ENCODE measurements at places on chromosomes 1 and 21.

- no peak for DNase-seq
These were observed 46.9 kb downstream of the L1TD1 start for GRCh38 chr1:62241371-62242131.

DNA sequence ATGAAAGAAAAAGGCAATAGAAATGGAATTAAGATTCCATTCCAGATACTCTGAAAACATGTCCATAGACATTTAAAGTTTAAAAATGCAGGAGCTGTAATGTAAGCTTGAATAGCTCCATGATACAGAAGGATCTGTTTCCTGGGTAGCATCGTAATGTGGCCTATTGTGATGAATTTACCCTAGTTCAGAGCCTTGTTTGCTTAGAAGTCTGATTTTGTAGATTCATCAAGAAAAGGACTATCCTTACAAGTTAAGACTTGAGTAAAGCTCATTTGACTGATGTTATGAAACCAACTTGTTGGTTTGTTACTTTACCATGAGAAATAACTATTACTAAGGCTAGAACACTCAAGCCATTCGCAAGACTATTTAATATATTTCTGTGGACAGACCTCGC lies 55.5 kb downstream of the KIF1B start:
- DNase-seq: no peak

- no peak for DNase-seq
These were observed 50.8 kb downstream of the TGFB2 start for GRCh38 chr1:218395916-218396315.

DNA sequence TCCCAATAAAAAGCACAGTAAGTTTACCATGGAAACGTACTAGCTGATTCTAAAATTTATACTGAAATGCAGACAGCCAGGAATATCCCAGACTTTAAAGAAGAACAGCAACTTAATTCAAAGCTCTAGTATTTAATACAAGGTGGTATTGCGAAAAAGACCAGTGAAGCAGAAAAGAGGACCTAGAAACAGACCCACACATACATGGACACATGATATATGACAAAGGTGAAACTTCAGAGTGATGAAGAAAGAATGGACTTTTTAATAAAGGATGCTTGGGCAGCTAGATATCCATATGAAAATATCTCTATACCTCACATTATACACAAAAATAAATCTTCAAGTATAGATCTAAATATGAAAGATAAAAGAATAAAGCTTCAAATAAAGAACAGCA lies 62.6 kb downstream of the COP1 start:
- no peak for DNase-seq

GRCh38 chr1:55597910-55598309 lies 382.7 kb upstream of the USP24 start:
- no peak for DNase-seq

DNA sequence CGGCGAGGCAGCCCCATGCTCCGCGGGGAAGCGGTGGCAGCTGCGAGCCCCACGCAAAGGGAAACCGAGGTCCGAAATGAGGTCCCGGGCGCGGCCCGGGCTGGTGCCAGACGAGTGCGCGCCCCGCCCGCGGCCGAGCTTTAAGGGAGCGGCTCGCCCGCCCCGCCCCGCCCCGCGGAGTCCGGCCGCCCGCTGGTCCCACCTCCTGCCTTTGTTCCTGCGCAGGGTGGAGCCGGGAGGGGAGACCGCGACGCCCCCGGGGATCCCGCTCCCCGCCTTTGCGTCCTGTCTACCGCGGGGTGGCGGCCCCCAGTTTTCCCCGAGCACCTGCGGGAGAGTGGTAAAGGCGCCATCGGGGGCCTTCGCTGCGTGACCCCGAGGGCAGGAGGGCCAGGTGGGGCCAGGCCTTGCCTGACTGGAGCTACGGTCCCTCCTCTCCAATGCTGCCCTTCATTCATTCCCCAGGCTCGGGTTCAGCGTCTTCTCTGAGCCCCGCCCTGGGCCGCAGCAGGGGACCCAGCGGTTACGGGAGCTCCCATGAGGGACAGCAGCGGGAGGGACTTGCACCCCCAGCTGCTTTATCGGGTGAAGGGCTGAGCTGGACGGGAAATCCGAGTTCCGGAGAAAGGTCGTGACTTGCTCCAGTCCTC lies at the start of gene HES2:
Gene HES2, minus strand, starts transcription at position 116 of the 650 bp plus-strand sequence. Its CDS starts 99 bp downstream, at position 17.
- no peak for DNase-seq

- DNase-seq: no peak
These were observed 134.8 kb downstream of the SETD4 start for GRCh38 chr21:35925497-35925896.

GRCh38 chr21:42245331-42246193 lies 26.6 kb downstream of the ABCG1 start:
- no peak for DNase-seq

GRCh38 chr1:28078680-28079626 lies 9.5 kb downstream of the EYA3 start:
- DNase-seq: no peak

- DNase-seq: no peak
These were observed 60.4 kb upstream of the LYPLAL1 start for GRCh38 chr1:219113261-219113660.

DNA sequence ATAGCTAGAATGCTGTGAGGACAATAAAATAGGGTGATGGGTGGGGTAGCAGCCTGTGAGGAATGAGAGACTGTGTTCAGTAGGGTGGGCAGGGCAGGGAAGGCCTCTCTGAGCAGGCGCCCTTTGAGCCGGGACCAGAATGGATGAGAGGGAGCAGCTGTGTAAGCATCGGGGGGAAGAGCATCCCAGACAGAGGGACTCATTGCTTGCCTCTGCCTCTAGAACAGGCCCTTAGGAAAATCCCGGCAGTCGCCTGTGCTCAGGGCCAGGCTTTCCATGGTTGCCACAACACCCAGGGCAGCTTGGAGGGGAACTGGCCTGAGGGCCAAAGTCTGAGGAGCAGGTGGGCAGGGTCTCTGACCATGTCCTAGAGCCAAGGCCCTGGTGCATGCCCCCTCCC lies 774 bp downstream of the SLC2A7 start:
- no peak for DNase-seq

DNA sequence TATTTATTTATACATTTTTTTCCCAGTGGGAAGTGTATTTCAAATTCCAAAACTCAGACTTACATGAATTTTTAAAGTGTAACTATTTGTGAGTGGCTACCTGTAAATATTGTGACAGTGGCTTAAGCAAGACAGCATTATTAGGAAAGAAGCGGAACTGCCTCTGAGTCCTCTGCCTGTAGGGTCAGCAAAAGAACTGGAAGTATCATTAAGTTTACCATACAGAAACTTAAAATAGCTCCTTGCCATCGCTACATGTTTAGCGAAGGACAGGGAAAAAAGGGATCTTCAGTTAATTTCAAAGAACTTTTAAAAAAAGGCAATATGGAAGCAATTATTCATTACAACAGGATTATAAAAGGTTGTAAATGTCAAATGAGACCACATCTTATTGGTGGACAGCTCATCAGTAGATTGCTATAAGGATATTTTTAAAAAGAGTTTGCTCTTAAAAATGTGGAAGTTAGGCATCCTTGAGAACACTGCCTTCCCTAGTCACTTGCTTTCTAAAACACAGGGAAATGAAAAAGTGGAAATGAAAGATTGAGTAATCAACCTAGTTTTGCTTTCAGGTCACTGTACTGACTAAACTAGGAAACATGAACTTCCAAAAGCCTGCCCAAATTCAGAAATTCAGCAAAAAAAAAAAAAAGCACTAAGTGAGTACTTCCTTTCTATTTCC lies 39.2 kb downstream of the NSL1 start:
- DNase-seq: no peak

GRCh38 chr21:43829575-43830119 lies 35.4 kb upstream of the AGPAT3 start:
- DNase-seq: no peak
